ENCODE measurements at places on chromosomes 5 and 9.

- peak; percentile 55 for DNase-seq
These were observed 99.0 kb downstream of the MUSK start for GRCh38 chr9:110767559-110768063.

GRCh38 chr5:176638437-176638836 lies 8.0 kb downstream of the EIF4E1B start:
- no peak for DNase-seq

DNA sequence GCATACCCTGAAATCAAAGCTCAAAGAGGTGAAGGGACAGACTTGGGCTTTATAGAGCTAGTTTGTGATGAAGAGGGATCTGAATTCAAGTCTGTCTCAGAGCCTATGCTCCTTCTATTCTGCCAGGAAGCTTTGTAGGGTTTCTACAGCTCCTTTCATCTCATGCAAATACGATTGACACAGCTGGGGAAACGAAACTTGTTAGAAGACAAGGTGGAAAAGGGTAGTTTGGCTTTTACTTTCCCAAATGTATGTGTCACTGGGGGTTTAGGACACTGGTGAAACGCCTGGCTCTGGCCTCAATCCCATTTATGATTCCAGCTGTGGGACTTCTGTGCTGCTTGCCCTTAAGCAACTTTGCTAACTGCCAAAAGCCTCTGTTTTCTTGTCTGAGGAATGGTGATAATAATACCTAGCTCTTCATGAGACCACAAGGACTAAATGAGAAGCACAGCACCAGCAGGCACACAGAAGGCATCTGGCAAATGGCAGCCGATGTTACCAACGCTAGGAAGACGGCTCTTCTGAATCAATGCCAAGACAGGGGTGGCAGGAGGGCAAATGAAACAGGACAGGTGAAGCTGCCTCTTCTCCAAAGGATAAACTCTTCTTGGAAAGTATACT lies 70.3 kb upstream of the EQTN start:
- DNase-seq = no peak

DNA sequence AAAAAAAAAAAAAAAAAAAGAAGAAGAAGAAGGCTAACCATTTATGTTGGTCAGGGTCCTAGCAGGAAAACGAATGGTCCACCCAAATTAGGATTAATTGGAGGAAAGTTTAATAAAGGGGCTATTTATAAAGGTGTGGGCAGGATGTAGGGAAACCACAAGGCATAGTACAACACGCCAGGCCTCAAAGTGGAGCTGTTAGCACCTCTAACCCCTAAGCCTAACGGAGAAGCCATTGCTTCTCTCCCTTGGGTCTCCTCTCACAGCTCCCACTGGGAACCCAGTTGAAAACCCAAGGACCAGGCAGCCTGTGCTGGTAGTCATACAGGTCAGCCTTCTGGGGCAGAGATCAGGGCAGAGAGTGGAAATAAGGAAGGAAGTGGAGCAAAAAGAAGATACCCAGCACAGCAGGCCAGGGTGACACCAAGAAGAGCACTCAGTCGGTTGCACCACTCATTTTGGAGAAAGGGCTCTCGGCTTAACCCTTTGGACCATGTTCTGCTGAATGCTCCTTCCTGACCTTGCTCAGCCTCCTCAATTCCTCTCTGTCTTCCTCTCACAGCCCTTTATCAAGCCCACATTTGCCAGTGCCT lies 8.8 kb upstream of the GLIPR2 start:
- DNase-seq = no peak

GRCh38 chr9:20030671-20031070 lies 241.8 kb upstream of the SLC24A2 start:
- DNase-seq = no peak

DNA sequence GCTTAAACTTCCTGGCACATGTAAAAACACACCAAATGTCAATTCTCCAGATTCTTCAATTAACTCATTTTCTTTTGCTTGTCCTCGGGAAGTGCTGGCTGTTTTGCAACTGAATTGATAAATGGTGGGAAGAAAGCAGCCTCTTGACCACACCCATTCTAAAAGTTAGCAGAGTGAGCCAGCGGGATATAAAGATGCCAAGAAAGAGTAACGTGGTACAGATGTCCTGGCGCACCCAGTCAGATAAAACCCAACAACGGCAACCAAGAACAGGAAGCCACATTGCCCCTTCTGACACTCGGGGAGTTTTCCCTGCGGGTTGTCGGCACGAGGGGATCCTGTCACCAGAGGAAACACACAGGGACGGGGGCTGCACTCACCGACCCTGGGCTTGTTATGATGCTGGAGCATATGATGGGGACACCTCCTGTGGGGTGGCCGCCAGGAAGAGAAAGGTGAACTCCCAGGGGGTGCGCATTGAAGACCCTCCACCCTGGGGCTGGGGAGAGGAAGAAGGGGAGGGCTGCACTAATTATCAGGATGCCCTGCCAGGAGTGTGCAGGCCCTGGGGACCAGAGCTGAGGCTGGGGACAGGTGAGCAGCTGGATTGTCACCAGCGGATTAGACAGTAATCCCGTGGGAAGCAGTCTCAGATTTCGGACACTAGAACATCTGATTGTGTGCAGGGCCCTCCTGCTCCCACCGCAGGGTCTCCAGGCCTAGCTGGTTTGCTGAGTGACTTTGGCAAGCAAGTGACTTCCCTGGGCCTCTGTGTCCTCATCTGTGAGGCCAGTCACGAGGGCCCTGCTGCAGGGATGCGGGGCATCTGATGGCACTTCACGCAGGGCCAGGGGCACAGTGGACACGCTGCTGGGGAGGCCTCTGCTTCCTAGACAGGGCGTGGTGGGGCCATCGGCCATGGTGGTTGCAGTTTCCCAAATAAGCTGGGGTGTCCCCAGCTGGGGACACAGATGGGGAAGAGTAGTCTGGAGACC lies 59.2 kb downstream of the CRB2 start:
- no peak for DNase-seq

- DNase-seq = no peak
These were observed 7.3 kb downstream of the PDGFRB start for GRCh38 chr5:150148117-150148927.

DNA sequence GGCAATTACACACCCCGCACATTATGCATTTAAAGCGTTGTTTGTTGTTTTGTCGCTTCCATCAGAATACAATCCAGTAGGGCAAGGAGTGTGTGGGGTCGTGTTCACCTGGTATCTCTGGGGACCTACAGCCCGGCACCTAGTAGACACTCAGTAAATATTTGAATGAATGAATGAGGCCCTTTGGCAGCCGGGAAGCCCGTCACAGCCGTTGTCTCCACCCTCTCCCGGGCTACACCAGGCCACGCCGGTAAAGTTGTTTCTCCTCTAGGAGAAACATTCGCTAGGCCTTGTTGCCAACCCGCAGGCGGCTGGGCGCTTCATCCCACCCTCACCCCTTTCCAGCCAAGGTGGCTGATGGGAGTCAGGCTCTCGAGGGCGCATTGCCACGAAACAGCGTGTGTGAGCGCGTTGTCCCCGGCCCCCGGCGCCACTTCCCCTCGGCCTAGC lies 876 bp upstream of the JAK2 start:
- no peak for DNase-seq

DNA sequence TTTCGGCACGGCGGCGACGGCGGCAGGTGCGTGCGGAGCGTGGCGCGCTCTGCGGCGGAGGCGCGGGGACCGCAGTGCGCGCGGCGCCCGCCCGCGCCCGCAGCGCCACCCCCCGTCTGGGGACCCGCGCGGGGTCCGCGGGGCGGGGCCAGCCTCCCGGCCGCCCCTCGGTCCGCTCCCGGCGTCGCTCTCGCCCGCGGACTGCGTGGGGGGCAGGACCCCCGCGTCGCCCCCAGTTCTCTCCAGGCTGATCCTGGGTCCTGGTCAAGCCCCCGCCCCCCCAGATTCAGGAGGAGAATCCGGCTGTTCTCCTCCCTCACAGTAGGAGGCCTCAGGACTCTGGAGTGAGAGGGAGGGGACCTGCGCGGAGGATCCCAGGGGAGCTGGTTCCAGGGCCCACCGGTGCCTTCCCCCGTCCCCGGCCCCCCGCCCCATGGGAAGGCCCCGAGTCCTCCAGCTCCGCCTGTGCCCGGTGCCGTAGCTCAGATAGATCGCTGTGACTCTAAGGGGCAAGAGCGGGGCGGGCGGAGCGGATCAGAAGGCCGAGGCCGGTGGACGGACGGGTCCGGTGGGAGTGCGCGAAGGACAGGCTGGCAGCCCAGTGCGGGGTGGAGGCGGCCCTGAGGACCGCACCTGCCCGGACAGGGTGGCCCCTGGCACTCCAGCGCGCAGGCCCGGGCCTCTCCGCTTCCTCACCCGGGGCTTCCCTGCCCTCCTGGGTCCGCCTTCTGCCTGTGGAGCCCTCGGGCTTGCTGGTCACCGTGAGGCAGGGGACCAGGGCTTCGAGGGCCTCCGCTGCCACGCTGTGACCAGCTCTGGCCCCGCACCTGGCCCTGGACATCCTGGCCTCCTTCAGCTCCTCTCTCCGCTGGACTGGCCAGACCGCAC lies at the start of gene RNF208:
TSS of gene RNF208 (minus strand) at position 51 of the 888 bp plus-strand sequence. CDS start 1,028 bp downstream, outside the sequence.
- DNase-seq = no peak

DNA sequence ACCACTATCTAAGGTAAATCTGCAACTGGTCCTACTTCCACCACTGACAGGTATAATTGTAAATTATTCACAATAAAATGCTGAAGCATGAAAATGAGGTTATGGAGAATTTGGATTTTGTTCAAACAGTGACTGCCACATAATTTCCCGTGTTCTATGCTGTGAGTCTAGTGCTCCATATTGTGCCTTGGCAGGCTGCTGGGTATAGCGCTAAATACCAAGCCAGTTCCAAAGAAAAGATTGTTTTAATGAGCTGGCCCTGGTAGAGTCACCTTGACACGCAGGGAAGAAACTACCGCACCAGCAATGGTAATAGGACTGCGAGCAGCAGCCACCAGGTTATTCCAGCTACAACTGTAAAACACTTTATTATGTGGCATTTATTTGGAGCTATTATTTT lies 30.4 kb downstream of the PSMB7 start:
- DNase-seq = no peak

DNA sequence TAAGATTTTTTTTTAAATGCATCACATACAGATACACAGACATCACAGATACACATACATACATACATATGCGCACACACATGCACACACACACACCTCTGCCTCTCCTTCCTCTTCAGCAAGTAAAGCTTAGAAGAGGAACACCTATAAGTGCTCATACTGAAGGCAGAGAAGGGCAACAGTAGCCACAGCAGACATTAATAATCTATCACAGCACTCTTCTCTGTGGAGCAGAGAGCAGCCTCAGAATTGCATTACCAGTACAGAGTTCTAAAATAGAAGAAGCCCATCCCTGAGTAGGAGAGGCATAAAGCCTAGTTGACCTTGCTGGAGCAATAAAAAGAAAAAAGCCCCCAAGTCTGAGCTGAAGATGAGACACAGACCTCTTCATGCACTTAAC lies 110.6 kb downstream of the MLLT3 start:
- DNase-seq = no peak

GRCh38 chr9:99490729-99491128 lies 268.6 kb downstream of the SEC61B start:
- no peak for DNase-seq
